Progenitor cell of endocrine pancreas (in vitro differentiated cells): ENCODE measurements at places on chromosomes 12 and 14. TPM values are rescaled to one million over a fixed set of nuclear protein-coding genes. Genes with fewer than 3 reads are reported as not detected.

- H3K36me3 ChIP-seq, result no peaks in the 10 kb centered on the region
- DNase-seq, result no peak
- H3K27me3 ChIP-seq, result peaks cover 59% of the 10 kb centered on the region
- H3K4me1 ChIP-seq, result peaks cover 33% of the 10 kb centered on the region
- no peak overlapping the region for H3K4me3 ChIP-seq
Observed at GRCh38 chr14:38213001-38213400, 5.3 kb downstream of the SSTR1 start.

AEBP2 gene
- 64.9 and 68.5 TPM in 2 replicates for total RNA-seq

DNA sequence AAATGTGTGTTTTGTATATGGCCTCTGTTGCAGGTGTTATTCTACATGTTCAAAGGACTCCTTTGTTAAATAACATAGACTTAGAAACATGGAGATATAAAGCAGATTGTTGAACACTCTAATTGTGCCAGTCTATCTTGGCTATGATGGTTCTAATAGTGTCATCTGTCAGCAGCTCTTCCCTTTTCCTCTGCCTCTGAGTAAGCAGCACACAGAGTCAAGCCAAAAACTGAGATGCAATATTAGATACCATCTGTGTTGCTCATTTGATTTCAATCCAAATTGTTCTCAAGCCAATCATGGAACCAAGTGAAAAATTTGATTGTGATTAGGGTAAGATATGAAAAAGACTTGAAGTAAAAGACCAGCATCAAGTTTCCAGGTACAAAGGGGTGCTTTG lies 871.1 kb upstream of the MGAT4C start:
- H3K4me1 ChIP-seq, result no peaks in the 10 kb centered on the region
- no peaks in the 10 kb centered on the region for H3K27me3 ChIP-seq
- no peaks in the 10 kb centered on the region for H3K36me3 ChIP-seq
- no peak overlapping the region for H3K4me3 ChIP-seq
- no peak for DNase-seq

- H3K36me3 ChIP-seq, result peaks cover 2% of the 10 kb centered on the region
- H3K27ac ChIP-seq, result no peak overlapping the region
- H3K27me3 ChIP-seq, result no peaks in the 10 kb centered on the region
Observed at GRCh38 chr12:76002598-76003354, 28.8 kb downstream of the PHLDA1 start.

SELPLG gene
- not detected in 2 replicates for total RNA-seq

PRIMA1 gene
- total RNA-seq, result 3.2 and 4.0 TPM in 2 replicates

GRCh38 chr12:2479851-2480535 lies 314.8 kb upstream of the FKBP4 start:
- H3K36me3 ChIP-seq, result no peaks in the 10 kb centered on the region
- DNase-seq, result no peak
- no peaks in the 10 kb centered on the region for H3K4me1 ChIP-seq
- no peak overlapping the region for H3K27ac ChIP-seq
- no peak overlapping the region for H3K4me3 ChIP-seq
- peaks cover 23% of the 10 kb centered on the region for H3K27me3 ChIP-seq

- peak overlapping the region; percentile 89 for H3K27ac ChIP-seq
- DNase-seq, result no peak
- peaks cover 34% of the 10 kb centered on the region for H3K36me3 ChIP-seq
- peak overlapping the region; percentile 84 for H3K4me3 ChIP-seq
- peaks cover 10% of the 10 kb centered on the region for H3K4me1 ChIP-seq
Observed at GRCh38 chr12:2796187-2796666, 1.5 kb downstream of the FKBP4 start.

RIC8B gene
- 24.7 and 28.1 TPM in 2 replicates for total RNA-seq

SOAT2 gene
- total RNA-seq, result 0.98 and 1.1 TPM in 2 replicates

GRCh38 chr12:1080520-1081223 lies 89.6 kb downstream of the ERC1 start:
- H3K36me3 ChIP-seq, result no peaks in the 10 kb centered on the region
- H3K27ac ChIP-seq, result no peak overlapping the region
- H3K4me1 ChIP-seq, result peaks cover 11% of the 10 kb centered on the region
- H3K4me3 ChIP-seq, result no peak overlapping the region
- no peaks in the 10 kb centered on the region for H3K27me3 ChIP-seq

GRCh38 chr14:95396221-95396620 lies 76.5 kb upstream of the CLMN start:
- H3K27me3 ChIP-seq, result peaks cover 13% of the 10 kb centered on the region
- H3K36me3 ChIP-seq, result no peaks in the 10 kb centered on the region
- DNase-seq, result no peak

GRCh38 chr12:53097564-53098353 lies at the start of gene IGFBP6:
TSS of gene IGFBP6 (plus strand) at chr12:53097667. CDS start at chr12:53097718, 51 bp downstream.
- H3K36me3 ChIP-seq, result no peaks in the 10 kb centered on the region
- peak within 1 kb of the TSS; percentile 57 for H3K27ac ChIP-seq
- H3K4me3 ChIP-seq, result peak within 1 kb of the TSS; percentile 80
- peak; percentile 45 for DNase-seq
- H3K4me1 ChIP-seq, result peaks cover 34% of the 10 kb centered on the region

DNA sequence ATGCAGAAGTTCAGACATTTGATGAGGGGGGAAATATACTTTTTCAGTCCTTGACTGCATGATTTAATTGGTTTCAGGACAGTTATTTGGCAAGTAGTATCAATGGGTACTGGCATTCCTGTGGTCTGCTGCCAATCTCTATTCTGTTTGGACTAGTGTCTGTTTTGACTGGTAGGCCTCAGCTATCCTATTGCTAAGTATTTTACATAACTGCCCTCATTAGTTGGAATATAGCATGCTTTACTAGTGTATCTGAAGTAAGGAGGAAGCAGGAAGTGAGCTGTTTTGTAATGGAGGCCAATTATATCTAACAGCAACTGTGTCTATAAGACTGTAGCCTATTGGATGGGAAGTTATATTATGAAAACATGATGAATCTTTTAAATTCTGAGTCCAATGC lies 104.3 kb downstream of the FLRT2 start:
- DNase-seq, result no peak
- no peak overlapping the region for H3K27ac ChIP-seq
- peaks cover 7% of the 10 kb centered on the region for H3K4me1 ChIP-seq
- H3K4me3 ChIP-seq, result no peak overlapping the region

CHMP4A gene
- total RNA-seq, result 53.7 and 54.3 TPM in 2 replicates

- no peak overlapping the region for H3K4me3 ChIP-seq
- no peaks in the 10 kb centered on the region for H3K36me3 ChIP-seq
- no peak overlapping the region for H3K27ac ChIP-seq
- peaks cover 13% of the 10 kb centered on the region for H3K4me1 ChIP-seq
Observed at GRCh38 chr14:77144412-77145115, 3.0 kb upstream of the ZDHHC22 start.

DNA sequence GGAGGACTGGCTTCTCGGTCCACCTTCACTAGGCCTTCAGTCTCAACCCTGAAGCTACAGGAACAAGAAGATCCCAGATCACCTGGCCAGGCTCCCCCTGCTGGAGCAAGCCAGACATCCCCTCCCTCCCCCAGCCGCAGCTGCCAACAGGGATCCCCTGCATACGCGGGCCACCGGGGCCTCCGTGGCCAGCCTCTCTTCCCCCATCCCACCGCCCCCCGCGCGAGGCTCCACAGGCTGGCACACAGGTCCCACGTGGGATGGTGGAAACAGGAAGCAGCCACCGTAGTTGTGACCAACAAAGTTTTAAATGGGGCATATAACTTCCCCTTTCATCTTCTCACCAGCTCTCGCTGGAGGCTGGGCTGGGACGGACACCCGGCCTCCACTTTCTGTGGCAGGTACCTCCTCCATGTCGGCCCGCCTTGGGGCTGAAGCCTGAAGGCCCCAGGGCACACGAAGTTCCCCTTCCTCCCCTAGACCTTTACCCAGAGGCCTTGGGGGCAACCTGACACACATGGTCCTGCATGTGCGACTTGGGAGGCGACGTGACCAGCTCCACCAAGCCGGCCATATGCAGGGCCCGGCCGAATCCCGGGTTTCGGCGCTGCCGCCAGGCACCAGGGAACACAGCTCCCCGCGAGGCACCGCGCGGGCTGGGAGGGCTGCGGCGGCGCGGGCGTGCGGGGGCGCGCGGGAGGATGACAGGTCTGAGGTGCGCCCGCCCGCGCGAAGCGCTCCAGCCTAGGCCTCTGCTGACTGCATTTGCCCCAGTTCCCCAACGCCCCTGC lies 44.4 kb upstream of the PNMA1 start:
- H3K27ac ChIP-seq, result peak overlapping the region; percentile 91
- no peaks in the 10 kb centered on the region for H3K27me3 ChIP-seq
- peaks cover 58% of the 10 kb centered on the region for H3K4me1 ChIP-seq
- H3K36me3 ChIP-seq, result no peaks in the 10 kb centered on the region

FOXM1 gene
- total RNA-seq, result 80.8 and 92.2 TPM in 2 replicates

DNA sequence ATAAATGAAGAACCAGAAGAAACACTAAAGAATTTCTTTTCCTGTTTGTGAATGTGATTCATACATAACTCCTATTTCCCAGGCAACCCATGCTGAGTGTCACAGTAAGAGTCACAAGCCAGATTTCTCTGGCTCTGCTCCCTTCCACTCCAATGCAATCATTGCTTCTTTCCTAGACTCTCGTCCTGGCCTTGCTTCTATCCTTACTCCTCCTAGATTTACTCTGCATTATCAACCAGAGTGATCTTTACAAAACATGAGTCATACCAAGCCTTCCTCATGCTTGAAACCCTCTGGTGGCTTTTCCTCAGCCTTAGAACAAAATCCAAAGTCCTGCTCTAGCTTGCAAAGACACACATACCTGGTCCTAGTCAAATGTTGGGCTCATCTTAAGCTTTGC lies 13.3 kb downstream of the IL22 start:
- no peak overlapping the region for H3K27ac ChIP-seq
- DNase-seq, result no peak
- H3K36me3 ChIP-seq, result no peaks in the 10 kb centered on the region
- H3K27me3 ChIP-seq, result peaks cover 2% of the 10 kb centered on the region
- H3K4me3 ChIP-seq, result no peak overlapping the region
- H3K4me1 ChIP-seq, result peaks cover 4% of the 10 kb centered on the region

- no peaks in the 10 kb centered on the region for H3K36me3 ChIP-seq
- H3K27me3 ChIP-seq, result peaks cover 37% of the 10 kb centered on the region
- H3K27ac ChIP-seq, result no peak overlapping the region
- no peaks in the 10 kb centered on the region for H3K4me1 ChIP-seq
- H3K4me3 ChIP-seq, result no peak overlapping the region
Observed at GRCh38 chr12:132415327-132416120, 74.4 kb upstream of the FBRSL1 start.

DNA sequence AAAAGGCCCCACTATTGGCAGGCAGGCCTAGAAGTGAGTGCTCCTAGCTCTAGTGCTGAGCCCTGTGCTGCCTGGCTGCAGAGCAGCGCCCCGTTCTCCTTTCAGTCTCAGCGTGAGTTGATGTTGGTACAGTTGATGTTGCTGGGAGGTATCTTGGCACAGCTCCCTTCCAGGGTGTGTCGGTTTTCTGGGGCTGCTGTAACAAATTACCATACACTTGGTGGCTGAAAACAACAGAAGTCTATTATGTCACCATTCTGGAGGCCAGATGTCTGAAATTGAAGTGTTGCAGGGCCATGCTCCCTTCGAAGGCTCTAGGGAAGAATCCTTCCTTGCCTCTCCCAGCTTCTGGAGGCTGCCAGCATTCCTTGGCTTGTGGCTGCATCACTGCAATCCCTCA lies 151.4 kb downstream of the TSPAN9 start:
- peaks cover 6% of the 10 kb centered on the region for H3K36me3 ChIP-seq
- no peak overlapping the region for H3K27ac ChIP-seq
- H3K4me3 ChIP-seq, result no peak overlapping the region
- no peak for DNase-seq
- peaks cover 11% of the 10 kb centered on the region for H3K27me3 ChIP-seq

DNA sequence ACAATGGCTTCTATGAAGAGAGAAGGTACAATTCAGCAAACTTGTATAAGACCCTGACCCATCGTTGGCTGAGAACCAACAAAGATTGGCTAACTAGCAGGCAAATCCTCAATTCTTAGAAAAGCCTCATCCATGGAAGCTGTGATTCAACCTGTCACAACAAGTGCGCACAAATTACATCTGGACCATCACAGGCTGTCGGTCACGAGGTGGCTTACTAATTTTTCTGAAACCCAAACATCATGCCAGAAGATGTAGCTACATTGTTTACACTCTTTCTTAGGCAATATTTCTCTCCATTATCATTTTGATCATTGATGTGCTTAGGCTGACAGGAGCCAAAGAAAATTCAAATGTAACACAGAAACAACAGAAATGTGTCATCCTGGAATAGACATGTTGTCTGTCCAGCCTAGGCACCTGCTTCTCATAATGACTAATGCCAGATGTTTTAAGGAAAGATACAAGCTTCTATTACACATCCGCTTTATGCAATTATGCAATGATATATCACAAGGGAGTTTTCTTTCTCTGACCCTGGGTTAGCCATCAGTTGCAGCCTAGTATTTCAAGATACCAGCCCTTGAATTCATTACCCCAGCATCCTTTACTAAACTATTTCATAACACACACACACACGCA lies 92.9 kb upstream of the DIO2 start:
- H3K27me3 ChIP-seq, result no peaks in the 10 kb centered on the region
- no peaks in the 10 kb centered on the region for H3K36me3 ChIP-seq
- no peaks in the 10 kb centered on the region for H3K4me1 ChIP-seq
- H3K4me3 ChIP-seq, result no peak overlapping the region
- no peak overlapping the region for H3K27ac ChIP-seq
- no peak for DNase-seq

KRT1 gene
- total RNA-seq, result not detected in 2 replicates

GRCh38 chr12:25455696-25456095 lies 97.4 kb downstream of the LMNTD1 start:
- no peaks in the 10 kb centered on the region for H3K36me3 ChIP-seq
- no peaks in the 10 kb centered on the region for H3K4me1 ChIP-seq
- no peak overlapping the region for H3K4me3 ChIP-seq
- no peak for DNase-seq
- H3K27ac ChIP-seq, result no peak overlapping the region
- H3K27me3 ChIP-seq, result no peaks in the 10 kb centered on the region

NRIP2 gene
- not detected in 2 replicates for total RNA-seq

DNA sequence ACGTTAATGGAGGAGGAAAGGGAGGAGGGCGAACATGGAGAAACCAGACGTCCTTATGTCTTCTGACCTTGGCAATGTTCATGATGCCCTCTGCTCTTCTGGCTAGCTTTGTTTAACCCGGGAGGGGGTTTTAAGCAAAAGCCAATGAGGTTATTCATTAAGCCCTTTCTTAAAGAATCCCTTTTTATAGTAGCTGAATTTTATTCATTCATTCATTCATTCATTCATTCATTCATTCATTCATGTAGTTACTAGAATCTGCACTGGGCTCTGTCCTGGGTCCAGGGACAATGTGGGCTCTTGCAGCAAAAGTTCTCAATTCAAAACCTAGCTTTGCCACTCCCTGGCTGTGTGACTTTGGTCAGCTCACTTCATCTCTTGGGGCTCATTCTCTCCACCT lies 14.0 kb downstream of the LHX5 start:
- no peak overlapping the region for H3K27ac ChIP-seq
- no peak overlapping the region for H3K4me3 ChIP-seq
- no peaks in the 10 kb centered on the region for H3K36me3 ChIP-seq
- DNase-seq, result no peak
- peaks cover 5% of the 10 kb centered on the region for H3K4me1 ChIP-seq

GRCh38 chr12:88035907-88036289 lies 6.7 kb upstream of the C12orf50 start:
- H3K4me1 ChIP-seq, result peaks cover 26% of the 10 kb centered on the region
- no peaks in the 10 kb centered on the region for H3K27me3 ChIP-seq
- peak overlapping the region; percentile 98 for H3K4me3 ChIP-seq
- DNase-seq, result no peak
- peak overlapping the region; percentile 71 for H3K27ac ChIP-seq

HCAR1 gene
- 0.22 and 0.62 TPM in 2 replicates for total RNA-seq
